ENCODE measurements at places on chromosomes 3 and 15. TPM values are rescaled to one million over a fixed set of nuclear protein-coding genes. Genes with fewer than 3 reads are reported as not detected.

Gene PLA2G4B
- total RNA-seq = 10.6 TPM

Gene COL6A5
- 0.07 TPM for total RNA-seq

Gene NPHP3
- 23.0 TPM for total RNA-seq

DNA sequence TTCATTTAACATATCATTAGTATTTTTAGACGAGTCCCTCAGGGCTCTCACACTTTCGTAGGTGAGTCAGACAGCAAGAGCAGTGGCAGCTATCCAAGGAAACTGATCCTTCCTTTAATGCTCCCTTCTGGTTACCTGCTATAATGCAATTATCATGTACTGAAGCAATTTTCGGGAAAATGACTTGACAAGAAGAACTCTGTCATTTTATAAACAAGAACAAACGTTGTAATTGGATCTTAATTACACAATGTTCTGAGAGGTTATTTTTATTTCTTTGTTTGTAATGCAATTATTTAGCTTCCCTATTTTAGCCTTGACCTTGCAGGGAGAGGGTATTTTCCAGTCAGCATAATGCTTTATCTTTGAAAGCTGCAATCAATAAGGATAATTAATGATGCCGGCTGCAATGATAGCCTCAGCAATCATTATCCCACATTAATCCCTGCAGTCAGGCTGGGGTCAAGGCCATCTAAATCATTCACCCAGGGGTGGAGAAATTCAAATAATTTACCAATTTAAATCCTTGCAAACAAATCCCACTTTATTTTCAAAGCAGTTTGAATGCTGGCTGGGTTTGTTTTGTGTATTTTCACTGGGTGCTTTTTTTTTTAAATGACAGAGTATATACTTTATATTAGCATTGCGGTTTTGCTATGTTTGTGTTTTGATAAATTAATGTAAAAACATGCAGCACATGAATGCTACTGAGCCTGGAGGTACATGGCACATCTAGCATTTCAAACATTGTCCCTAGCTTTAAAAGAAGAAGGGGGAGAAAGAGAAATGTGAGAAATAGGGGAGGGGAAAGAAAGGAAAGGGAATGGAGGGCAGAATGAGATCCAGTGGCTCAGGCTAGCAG lies 249.9 kb downstream of the SHOX2 start:
- no peaks in the 10 kb centered on the region for H3K27me3 ChIP-seq
- DNase-seq = no peak
- no peaks in the 10 kb centered on the region for H3K36me3 ChIP-seq
- H3K4me1 ChIP-seq = no peaks in the 10 kb centered on the region

DNA sequence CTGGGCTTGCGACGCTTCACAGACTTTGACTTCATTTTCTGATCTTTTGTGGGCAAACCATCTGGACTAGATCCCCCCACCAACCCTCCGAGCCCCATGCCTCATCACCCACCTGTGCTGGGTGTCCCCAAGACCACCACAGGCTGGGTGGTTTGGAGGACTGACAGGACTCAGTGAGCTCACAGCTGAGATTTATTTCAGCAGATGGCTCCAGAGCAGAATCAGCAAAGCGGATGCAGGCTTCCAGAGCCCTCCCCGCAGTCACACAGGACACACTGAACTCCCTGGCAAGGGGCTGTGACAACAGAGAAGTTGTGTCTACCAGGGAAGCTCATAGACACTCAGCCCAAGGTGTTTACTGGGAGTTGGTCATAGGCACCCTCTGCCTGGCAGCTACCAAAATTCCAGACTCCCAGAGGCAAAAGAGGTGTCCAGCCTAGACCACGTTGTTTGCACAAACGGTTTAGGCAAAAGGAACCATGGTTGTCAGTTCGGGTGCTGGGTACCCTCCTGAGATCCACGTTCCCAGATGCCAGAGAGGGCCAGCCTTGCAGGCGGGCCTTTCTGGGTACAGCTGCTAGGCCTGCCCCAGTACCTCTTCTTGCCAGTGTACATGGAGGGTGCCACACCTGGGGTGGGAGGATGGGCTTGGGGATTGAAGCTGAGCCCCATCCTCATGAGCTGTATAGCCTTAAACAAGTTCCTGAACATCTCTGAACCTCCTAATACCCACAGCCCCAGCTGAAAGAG lies 170.3 kb downstream of the NSMCE3 start:
- no peaks in the 10 kb centered on the region for H3K36me3 ChIP-seq
- H3K4me1 ChIP-seq = no peaks in the 10 kb centered on the region
- DNase-seq = no peak
- no peak overlapping the region for H3K4me3 ChIP-seq
- no peak overlapping the region for H3K27ac ChIP-seq
- H3K27me3 ChIP-seq = no peaks in the 10 kb centered on the region

DNA sequence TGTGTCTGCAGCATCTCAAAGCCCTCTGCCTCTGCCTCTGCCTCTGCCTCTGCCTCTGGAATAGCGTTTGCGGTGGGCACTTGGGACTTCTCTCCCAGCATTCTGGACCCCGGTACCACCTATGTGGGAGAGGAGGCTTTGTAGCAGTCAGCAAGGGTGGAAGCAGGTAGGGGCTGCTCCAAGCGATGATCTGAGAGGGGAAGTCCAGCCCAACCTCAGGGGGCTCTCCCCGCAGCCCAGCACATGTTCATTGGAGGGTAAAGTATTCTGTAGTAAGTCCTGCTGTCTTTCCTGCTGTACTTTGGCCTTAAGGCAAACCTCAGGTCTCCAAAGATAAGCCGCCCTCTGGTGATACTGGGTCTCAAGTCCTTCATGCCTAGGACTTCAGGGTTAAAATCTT lies 68.6 kb downstream of the FAM174B start:
- peaks cover 11% of the 10 kb centered on the region for H3K4me1 ChIP-seq
- H3K36me3 ChIP-seq = no peaks in the 10 kb centered on the region
- no peaks in the 10 kb centered on the region for H3K27me3 ChIP-seq
